Hematopoietic multipotent progenitor cell treated with erythropoietin and hydrocortisone succinate and interleukin-3 and kit ligand, for 15 days (in vitro differentiated cells): ENCODE measurements at places on chromosomes 4 and X.

GRCh38 chrX:136899221-136899620 is 18.7 kb upstream of the RBMX start:
- DNase-seq, result no peak

- no peak for DNase-seq
Measured at GRCh38 chr4:74431113-74431826, 13.7 kb upstream of the AREG start.

GRCh38 chr4:155071962-155072361 is 136.5 kb upstream of the NPY2R start:
- DNase-seq, result no peak

DNA sequence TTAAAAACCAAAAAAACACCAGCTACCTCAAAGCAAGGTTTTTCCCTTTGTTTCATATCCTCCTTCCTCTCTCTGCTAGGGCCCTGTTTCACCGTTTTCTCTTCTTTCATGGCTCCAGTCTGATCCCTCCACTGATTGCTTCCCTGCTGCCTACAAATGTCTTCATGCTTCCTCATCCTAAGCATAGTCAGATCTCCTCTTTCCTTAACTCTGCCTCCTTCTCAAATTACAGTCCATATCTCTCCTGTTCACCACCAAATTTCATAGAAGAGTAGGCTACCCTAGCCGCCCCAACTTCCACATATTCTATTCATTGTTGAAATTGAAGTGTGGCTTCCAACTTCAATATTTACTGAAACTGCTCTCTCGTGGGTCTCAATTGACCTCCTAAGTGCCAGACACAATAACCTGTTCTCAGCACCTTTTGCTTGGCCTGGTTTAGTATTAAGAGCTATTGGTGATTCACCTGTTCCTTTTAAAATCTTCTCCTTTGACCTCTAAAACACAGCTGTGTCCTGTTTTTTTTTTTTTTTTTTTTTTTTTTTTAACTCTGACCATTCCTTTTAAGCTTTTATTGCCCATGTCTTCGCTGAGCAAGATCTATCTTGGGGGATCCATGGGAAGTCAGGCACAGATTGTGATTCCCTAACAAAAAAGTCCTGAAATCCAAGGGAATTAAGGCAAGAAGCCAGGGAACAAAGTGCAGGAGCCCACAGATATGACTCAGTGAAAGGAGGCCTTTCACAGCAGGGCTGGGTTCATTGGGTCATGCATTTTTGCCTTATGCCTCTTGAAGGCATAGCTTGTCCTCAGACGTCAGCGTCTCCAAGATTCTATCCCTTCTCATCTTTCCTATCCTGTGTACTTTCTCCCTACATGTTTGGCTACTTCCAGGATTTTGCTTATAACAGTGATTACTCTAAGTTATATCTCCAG is 85.4 kb downstream of the RPS3A start:
- DNase-seq, result no peak

DNA sequence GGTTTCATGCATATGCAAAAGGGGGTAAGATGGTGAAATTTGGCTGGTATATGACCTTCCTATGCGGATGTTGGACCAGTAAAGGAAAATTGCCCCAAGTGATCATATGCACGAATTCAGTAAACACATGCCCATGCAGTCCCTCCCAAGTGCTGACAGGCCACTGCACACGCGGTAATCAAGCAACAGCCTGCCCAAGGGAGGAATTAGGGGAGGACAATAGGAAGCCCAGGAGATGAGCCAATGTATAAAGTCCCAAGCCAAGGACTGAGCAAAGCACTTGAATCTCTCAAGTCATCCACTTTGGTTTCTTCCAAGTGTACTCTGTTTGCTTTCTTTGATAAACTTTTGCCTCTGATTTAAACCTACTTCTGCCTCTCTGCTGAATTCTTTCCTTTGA is 21.1 kb downstream of the MAGEB16 start:
- DNase-seq, result no peak

- no peak for DNase-seq
Measured at GRCh38 chr4:14267373-14268060, 640.0 kb upstream of the BOD1L1 start.

GRCh38 chr4:57048590-57049304 is 61.4 kb downstream of the IGFBP7 start:
- no peak for DNase-seq

DNA sequence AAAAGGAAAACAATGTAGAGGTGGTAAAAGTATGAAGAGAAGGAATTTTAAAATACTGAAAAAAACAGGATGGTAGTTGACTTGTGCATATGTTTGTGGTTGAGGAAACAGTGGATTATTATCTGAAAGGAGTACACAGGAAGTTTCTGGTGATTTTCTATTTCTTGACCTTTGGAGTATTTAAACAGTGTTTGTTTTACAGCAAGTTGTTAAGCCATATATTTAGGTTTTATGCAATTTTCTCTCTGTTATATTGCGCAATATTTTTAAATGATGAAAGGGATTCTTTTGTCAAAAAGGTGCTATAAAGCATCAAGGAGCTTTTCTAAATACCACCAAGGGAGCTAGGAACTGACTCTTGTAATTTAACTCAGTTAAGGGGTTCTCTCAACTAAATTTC is 343.1 kb upstream of the MAOA start:
- DNase-seq, result no peak

GRCh38 chr4:73181231-73181630 is 77.4 kb downstream of the ANKRD17 start:
- DNase-seq, result no peak

GRCh38 chr4:72761368-72762038 is 192.5 kb upstream of the ADAMTS3 start:
- DNase-seq, result no peak

DNA sequence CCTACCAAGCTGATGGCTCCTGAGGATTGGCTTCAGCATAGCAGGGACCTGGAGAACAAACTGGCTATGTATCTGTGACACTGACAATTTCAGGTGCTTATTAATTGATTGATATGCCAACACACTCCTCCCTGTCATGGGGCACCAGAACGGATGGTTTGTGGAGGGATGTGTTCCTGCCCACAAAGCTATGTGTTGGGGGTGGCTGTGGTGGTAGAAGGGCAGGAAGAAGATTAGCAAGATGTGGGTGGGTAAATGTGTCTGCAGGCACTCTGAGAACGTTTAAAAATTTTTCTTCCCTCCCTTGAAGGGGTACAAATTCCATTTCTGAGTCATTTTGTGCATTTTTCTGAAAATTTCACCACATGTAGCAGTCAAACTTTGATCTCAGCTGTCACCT is 55.0 kb upstream of the SCML1 start:
- DNase-seq, result no peak

DNA sequence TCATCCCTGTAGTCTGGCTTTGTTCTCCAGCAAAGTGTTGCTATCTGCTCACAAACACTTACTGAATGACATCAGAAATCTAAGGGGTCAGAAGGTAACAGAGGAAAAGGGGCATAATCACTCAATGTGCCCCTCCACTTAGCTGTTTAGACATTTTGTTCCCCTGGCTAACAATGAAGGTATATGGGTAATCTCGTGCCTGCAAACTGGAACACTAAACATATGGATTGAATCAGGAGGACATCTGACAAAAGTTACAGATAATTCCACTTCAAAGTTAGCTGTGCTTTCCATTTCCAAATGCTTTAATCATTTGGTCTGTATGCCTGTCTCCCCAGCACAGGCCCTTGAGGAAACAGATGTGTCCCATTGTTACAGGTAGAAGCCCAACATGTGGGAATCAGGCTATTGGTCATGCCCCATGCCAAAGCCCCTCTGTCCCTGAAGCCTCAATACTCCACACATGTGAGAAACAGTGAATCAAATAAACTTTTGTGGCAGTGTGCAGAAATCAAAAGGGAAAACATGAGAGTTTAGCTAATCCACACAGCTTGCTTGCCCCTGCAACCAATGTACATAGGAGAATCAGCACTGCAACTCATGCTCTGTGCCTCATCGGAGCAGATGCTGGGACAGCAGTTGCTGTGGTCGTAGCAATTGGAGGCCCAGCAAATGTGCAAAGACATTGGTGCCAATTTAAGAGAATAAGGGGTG is 111.7 kb downstream of the RNF150 start:
- DNase-seq, result no peak

GRCh38 chr4:39124885-39125599 is 57.3 kb upstream of the WDR19 start:
- no peak for DNase-seq
